ELR (cell line): ENCODE measurements at places on chromosomes 4 and X.
A peak's percentile ranks its signal among the peaks of the same experiment; 100 is the strongest.

GRCh38 chr4:24475756-24476155, 108.6 kb downstream of the DHX15 start:
- DNase-seq: no peak

DNA sequence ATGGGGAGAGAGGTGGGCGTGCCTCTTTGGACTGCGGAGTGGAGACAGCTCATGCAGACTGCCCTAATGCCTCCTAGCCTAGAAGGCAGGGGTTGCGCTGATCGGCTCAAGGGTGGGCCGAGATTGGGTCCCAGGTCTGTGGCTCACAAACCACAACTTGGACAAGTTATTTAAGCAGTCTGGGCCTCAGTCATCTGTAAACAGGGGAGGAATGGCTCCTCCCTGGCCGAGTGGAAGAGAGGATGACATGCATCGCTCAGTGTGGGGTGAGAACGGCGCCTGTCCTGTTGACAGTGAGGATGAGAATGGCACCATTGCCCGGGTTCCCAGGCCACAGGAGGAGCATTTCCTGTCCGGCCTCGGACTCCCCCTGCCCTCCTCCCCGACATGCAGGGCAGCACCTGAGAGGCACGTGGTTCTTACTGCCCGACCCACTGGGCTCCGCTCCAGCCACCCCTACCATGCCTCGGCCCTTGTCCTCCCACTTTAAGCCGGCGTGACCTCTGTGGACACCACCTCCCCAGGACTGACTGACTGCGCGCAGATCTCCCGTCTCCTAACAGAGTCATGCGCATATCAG, 40.3 kb upstream of the GRPEL1 start:
- no peak for DNase-seq

- DNase-seq: no peak
These were observed 52.9 kb downstream of the CRMP1 start for GRCh38 chr4:5839751-5840674.

GRCh38 chr4:15320121-15320678, 107.6 kb upstream of the C1QTNF7 start:
- DNase-seq: no peak

DNA sequence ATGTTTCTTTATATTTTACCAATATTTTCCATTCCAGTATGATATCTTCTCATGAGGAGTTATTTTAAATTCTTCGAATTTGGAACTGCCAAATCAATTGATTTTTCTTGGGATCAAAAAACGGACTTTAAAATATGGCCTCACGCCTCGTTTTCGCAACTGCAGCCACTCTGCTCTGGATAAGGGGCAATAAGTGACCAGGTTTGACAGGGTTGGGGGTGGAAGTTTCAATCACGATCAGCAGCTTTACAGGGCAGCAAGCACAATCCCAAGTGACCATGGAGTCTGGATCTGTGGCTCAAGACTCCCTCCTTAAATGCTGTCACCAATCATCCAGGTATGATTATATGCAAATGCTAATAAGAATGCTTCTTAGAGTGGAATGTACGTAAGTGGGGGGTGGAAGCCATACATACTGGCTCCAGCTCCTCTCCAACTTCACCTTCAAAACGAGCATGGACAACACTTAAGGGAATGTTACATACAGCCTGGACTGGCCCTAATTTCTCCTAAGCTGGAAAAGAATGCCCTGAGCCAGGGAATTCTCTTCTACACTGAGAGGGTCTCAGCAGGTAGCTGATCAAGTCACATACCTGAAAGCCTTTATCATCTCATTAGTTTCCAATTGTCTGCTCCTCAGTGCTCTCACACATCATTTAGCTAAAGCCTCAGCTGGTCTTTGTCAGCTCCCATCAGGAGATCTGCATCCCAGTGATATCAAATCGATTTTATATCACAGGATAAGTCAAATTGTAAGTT, 176.9 kb upstream of the DCAF8L1 start:
- DNase-seq: no peak

- peak; percentile 90 for DNase-seq
These were observed 29.0 kb downstream of the COQ2 start for GRCh38 chr4:83255584-83255983.

DNA sequence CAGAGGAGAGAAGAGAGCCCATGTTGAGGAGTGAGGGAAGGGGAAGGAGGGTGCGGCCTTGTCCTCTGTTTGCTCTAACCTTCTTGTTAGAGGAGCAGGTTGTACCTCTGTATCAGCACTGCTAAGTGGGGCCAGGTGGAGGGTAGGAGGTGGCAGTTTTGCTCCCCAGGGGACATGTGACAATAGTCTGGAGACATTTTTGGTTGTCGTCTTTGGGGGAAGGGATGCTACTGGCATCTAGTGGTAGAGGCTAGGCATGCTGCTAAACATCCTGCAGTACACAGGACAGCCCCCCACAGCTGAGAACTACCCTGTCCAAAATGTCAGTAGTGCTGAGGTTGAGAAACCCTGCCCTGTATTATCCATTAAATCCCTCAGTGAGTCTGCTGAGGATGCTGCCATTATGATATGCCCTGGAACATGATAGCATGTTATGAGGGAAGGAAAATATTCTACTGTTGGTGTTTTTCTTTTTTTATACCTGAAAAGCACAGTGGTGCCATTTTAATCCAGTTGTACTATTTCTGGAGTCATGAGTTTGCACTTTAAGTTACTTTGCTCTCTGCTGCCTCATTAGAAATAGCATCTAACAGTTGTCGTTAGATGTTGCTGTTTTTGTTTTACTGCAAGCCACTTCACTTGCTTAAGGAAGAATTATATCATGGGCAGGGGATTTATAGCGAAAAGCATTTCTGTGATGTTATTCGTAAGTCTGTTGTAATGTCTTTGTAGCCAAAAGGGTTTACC, 90.6 kb downstream of the LRP2BP start:
- DNase-seq: peak; percentile 63

- no peak for DNase-seq
These were observed 100.8 kb downstream of the SYTL5 start for GRCh38 chrX:38106991-38107655.
